DMS 273 treated with DMSO at 0.1 percent for 48 hours (cell line): ENCODE measurements at places on chromosomes 1 and 21.
A peak's percentile ranks its signal among the peaks of the same experiment; 100 is the strongest.

- DNase-seq = no peak
Observed at GRCh38 chr1:56931686-56932085, 34.1 kb downstream of the C8B start.

DNA sequence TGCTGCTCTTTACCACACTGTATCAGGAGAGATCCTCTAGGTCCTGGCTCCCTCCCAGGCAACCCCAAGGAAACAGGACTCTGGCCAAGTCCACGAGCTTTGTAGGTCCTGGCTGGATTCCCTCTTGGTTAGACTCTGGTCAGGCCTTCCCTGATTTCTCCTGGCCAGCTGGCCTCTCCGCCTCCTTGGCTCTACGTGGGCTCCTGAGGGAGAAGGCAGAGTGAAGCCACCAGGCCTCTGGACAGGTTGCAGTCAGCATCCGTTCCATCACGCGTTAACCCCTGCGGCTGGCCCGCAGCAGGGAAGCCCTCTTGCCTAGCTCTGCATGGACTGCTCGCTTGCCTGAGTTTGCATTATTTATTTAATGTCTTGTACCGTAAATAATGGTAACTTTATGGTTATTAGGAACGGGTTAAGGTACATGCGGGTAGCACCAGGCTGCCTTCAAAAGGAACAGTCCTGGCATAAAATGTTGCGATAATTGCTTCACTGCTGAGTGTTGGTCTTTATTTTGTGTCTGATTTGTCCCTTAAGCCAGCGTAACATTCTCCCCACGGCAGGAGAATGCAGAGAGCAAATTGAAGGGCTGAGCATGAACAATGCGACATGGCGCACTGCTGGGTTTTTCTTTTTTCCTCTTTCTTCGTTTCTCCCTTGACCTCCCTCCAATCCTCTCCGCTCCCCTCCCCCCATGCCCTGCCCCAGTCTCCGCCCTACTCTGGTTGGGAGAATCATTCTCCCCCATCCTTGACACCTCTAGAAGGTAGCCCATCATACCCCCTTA, 100.3 kb downstream of the RNF220 start:
- no peak for DNase-seq

GRCh38 chr1:111746614-111746999, 7.4 kb upstream of the INKA2 start:
- no peak for DNase-seq

GRCh38 chr21:44989943-44990780, 50.3 kb downstream of the SLX9 start:
- DNase-seq = no peak

- no peak for DNase-seq
Observed at GRCh38 chr1:116018007-116018406, 41.7 kb downstream of the SLC22A15 start.

GRCh38 chr1:221965252-221965651, 223.4 kb upstream of the DUSP10 start:
- no peak for DNase-seq

DNA sequence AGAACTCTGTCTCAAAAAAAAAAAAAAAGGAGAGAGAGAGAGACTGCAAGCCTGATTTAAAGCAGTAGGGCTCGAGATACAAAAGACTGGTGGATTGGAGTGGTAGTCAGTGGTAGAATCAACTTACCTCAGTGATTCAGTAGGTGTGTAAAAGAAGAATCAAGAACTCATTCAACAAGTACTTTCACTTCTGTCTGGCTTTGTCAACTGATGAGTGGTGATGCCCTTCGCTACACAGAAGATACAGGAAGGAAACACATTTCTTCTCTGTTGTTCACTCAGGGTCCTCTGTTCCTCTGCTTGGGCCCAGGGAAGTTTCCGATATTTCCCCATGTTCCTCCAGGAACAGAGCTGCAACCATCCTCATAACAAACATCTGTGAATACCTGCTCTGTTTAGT, 68.6 kb upstream of the COG2 start:
- DNase-seq = no peak

- no peak for DNase-seq
Observed at GRCh38 chr21:44930543-44930981, 9.3 kb upstream of the SLX9 start.

- peak; percentile 58 for DNase-seq
Observed at GRCh38 chr21:43812139-43812821, 22.9 kb downstream of the RRP1 start.

- DNase-seq = no peak
Observed at GRCh38 chr1:229058729-229059128, 212.2 kb upstream of the RAB4A start.
